ENCODE measurements at places on chromosomes 5 and 9.

DNA sequence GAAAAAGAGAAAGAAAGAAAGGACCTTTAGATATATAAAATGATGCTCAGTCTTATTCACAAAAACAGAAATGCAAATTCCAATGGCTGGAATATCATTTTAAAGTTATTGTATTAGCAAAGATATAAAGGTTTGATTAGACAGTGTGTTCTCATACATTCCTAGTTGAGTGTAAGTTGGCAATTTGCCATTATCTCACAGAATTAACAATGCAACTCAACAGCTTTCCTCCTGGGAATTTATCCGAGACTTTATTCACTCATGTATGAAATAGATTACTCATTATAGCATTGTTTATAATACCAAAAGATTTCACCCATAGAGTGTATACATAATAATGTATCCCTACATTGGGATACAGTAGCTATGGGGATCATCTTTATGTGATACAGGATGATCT, 27.1 kb upstream of the MLLT3 start:
- no peak for DNase-seq

GRCh38 chr5:112006721-112007120, 249.7 kb upstream of the NREP start:
- DNase-seq: no peak

GRCh38 chr5:139501381-139501780, 18.8 kb upstream of the STING1 start:
- no peak for DNase-seq

DNA sequence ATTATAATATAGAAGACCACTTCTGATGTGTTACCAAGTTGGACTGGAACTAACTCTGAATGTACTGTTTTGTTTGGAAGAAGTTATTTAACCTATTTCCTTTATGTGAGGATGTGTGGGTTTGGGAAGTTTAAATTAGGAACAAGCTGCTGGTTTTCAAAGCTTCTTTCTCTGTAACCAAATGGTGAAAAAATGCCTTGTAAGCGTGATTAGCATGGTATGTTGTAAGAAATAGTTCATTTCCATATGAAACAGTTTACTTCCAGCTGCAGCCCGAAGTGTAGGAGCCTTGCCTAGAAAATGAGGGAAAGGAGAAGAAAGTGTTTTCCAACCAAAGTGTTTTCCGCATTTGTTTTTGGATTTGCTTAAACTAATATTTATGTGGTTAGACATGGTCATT, 36.0 kb downstream of the TTC1 start:
- no peak for DNase-seq

DNA sequence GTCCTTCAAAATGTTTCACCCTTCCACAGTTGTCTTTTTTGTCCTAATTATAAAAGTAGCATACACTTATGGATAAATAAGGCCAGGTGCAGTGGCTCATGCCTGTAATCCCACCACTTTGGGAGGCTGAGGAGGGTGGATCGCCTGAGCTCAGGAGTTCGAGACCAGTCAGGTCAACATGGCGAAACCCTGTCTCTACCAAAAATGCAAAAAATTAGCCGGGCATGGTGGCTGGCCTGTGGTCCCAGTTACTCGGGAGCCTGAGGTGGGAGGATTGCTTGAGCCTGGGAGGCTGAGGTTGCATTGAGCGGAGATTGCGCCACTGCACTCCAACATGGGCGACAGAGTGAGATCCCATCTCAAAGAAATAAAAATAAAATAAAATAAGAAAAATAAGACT, 1.6 kb downstream of the C5orf52 start:
- DNase-seq: no peak

Data from fibroblast of the conjunctiva (primary cell).